Hematopoietic multipotent progenitor cell treated with erythropoietin and hydrocortisone succinate and interleukin-3 and kit ligand, for 6 days (in vitro differentiated cells): ENCODE measurements at places on chromosomes 7 and 10.
A peak's percentile ranks its signal among the peaks of the same experiment; 100 is the strongest.

DNA sequence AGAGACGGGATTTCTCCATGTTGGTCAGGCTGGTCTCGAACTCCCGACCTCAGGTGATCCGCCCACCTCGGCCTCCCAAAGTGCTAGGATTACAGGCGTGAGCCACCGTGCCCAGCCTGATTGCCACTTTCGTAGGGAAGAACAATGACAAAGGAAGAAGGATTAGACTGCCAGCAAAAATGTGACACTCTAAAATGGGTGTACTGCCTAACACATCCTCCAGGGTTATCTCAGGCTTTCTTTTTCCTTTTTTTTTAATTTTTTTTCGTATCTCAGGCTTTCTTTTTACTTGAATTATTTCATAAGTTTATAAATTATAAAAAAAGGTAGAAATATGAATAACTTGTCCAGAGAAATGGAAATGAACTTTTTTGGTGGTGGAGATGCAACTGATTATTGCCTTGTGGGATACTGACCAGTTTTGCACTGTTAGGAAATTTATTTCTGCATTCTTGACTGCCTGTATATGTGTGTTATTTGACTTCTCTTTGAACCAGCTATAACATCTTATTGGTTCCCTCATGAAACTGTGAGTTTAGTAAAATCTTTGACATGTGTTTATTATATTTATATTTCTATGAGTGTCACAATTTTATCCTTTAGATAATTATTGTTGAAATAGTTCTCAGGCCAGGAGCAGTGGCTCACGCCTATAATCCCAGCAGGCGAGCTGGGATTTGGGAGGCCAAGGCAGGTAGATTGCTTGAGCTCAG, 56.8 kb downstream of the XRCC2 start:
- DNase-seq: no peak

- peak; percentile 6 for DNase-seq
Measured at GRCh38 chr7:144545330-144545729, 141.8 kb upstream of the NOBOX start.

DNA sequence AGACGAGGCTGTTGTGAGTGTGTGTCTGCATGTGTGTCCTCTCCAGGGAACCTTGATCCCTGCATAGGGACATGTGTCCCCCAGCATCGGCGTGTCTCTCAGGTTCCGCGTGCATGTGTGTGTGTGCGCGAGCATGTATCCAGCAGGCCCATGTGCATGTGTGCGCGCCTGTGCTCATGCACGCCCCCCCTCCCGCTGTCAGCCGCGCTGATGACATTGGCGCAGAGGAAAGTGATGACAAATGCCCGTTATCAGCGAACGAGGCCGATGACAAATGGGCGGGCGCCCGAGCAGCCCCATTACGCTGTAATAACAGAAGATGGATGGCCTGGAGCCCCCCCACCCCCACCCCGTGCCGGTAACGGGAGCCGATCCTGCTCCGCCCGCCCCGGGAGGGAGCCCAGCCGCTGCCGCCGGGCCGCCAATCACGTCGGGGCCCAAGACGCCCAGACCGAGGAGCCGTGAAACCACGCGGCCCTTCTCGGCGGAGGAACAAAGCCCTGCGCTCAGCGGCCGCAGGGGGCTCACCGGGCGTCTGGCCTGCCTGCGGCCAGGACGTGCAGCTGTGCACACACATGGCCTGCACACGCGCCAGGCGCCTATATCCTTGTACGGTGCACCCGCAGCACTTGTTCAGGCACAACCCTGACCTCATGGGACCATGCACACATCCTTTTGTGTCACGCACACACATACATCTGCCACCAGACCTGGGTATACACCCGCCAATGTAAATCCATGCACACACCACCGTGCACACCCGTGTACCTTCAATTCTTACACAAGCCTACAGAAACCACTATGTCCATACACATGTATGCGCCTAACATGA, 21.5 kb downstream of the POLL start:
- peak; percentile 76 for DNase-seq

- DNase-seq: no peak
Measured at GRCh38 chr7:7889791-7890568, 78.6 kb upstream of the GLCCI1 start.

- DNase-seq: no peak
Measured at GRCh38 chr7:116554911-116555310, 30.1 kb downstream of the CAV1 start.

- DNase-seq: no peak
Measured at GRCh38 chr10:88107296-88108097, 244.1 kb downstream of the PTEN start.

DNA sequence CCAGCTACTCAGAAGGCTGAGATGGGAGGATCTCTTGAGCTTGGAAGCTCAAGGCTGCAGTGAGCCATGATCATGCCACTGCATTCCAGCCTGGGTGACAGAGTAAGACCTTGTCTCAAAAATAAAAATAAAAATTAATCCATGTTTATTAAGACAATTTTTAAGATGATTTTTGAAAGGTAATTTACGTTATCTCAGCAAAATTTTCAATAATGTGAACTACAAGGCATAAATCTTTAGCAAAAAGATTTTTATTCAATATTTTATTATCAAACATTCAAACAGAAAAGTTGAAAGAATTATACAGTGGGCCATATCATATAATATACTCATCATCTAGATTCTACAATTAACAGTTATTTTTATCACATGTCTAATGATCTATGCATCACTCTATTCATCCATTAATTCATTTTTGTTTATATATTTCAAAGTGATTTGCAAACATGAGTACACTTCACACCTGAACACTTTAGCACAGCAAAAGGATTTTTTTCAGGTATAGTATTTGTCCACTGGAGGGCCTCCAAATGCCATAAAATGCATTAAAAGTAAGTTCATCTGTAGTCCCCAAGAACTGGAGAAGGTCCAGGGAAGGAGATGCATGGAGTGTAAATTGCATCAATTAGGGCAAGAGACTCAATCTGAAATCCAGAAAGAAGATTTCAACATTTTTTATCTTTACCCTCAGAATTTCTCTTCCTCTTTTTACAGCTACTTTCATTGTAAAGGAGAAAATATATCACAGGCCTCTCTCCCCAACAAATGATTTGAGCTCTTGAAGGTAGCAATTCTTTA, 38.6 kb upstream of the RSBN1L start:
- DNase-seq: peak; percentile 86

DNA sequence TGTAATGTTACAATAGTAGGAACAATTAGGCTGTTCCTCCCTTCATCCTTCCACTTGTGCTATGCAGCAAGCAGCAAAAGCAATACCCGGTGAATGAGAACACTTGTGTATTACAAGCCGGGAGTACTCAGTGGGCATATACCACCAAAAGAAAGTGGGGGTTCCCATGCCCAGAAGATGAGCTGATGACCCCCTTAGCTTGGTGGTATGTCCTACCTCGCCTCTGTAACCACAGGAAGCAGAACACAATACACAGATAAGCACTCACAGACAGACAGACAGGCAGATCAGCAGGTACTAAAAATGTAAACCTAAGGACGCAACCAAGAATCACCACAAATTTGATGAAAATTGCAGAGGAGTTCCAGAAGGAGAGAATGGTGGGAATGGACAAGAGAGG, 15.5 kb upstream of the KIF20B start:
- DNase-seq: peak; percentile 72

GRCh38 chr7:132078891-132079735, 497.2 kb downstream of the PLXNA4 start:
- DNase-seq: no peak

DNA sequence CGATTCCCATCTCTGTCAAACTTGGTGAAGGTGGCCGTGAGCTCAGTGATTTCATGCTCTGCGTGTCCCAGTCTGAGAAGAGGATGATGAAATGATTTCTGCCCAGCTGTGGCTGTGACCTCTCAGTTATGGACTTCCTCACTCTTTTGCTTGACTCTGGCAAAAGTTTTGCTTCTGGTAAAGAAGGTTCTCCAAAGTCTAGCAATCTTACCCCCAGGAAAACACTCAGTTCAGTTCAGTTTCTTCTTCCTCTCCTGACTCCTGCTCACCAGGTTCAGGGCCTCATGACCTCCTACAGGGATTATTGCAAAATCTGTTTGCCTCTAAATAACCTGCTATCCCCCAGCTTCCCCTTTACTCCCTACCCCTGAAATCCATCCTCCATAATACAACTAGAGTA, 4.9 kb upstream of the BLOC1S2 start:
- DNase-seq: no peak

DNA sequence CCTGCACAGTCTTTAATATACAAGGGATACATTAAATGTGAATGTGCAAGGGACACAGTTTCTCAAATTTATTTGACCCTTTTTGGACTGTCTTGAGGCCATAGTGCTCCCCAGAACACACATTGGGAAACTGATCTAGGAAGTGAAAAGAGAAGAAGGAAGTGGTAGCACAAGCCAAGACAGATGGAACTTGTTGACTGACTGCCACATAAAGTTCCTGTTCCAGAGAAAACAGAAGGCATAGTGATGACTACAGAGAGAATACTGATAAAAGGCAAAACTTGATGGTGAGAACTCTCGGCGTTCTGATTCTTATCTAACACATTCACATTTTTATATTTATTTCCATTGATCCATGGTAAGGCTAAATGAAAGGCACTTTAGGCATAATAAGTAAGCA, 1216.4 kb downstream of the CNTNAP2 start:
- DNase-seq: peak; percentile 2

- DNase-seq: no peak
Measured at GRCh38 chr10:109993551-109994330, 14.0 kb upstream of the ADD3 start.

DNA sequence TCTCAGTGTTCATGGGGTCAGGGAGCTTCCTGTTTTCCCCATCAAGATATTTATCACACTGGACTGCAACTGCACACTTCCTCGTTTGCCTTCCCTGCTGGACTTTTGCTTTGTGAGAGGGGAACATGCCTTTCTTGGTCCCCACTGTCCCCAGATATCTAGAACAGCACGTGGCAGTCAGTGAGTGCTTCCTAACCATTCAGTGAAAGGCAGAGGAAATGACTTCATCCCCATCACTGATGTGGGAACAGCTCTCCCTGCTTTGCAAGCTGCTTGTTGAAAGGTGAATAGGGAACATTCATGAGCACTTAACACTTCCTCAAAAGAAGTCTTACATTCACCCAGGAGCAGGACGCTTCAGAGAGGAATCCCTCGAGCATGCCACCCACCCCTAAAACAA, 135.4 kb downstream of the MYOF start:
- no peak for DNase-seq

GRCh38 chr7:92158660-92159575, 20.0 kb downstream of the LRRD1 start:
- peak; percentile 11 for DNase-seq

- no peak for DNase-seq
Measured at GRCh38 chr7:117069379-117069778, 116.1 kb downstream of the ST7 start.

DNA sequence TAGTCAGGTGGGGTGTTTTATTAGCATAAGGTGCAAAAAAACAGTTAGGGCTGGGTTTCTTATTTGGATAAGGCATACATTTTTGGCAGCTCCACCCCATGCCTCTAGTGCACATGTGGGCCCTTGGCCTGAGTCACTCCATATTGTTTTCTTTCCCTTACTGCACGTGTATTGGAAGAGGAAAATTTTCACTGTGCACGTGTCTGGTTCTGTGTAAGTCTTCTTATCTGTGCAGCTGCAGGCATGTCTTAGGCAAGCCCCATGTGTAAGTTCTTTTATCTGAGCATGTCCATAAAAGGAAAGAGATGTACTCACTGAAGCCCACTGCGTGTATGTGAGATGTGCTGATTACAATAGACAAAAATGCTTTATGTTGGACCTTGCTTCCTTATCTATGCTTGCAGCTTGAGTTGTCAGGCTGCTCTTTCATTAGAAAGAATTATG, 540.3 kb upstream of the IGFBP3 start:
- DNase-seq: peak; percentile 7

DNA sequence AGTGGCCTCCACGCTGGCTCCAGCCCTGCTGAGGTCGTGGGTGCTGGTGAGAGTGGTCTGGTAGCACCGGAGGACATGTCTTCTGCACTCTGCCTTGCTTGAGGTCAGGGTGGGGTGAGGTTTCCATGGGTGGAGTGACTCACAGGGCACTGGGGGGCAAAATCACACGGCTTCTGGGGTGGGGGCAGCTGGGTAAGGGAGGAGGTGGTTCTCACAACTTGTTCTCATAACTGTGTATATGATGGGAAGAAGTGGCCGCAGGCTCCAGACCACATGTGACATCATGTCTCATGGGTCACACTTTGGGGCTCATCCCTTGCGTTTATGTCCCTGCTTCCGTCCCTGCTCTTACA, 884 bp upstream of the PRF1 start:
- no peak for DNase-seq

- no peak for DNase-seq
Measured at GRCh38 chr7:157046681-157047080, 36.2 kb upstream of the MNX1 start.

DNA sequence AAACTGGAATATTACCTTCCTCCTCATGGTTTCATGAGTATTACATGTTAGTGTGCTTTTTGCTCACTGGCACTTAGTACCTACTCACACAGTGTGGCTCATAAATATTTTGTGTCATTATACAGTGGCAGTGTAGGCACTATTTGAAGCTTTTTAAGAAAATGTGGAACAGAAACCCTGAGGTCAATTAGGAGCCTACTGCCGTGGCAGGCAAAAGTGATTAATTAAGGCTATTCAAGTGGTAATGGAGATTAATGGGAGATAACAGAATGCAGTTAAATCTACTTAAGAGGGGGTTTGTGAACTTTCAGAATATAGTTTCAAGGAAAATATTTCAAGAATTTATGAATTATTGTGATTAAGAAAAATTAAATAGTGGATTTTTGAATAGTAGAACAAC, 277.6 kb downstream of the HGF start:
- no peak for DNase-seq

DNA sequence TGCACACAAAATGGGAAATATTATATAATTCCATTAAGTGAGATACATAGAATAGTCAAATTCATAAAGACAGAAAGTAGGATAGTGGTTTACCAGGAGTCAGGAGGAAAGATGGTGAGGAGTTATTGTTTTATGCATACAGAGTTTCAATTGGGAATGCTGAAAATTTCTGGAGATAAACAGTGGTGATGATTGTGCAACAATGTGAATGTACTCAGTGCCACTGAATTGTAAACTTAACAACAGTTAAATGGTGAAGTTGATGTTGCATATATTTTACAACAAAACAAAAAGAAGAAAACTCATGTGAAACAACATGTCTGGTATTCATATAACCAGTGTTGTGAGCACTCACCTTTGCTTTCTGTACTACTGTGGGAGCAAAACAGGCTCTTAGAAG, 168.9 kb upstream of the TEX47 start:
- no peak for DNase-seq

GRCh38 chr10:129971381-129972144, 7.5 kb upstream of the EBF3 start:
- peak; percentile 81 for DNase-seq

GRCh38 chr10:60654813-60655464, 123.3 kb upstream of the CDK1 start:
- peak; percentile 18 for DNase-seq

- DNase-seq: peak; percentile 54
Measured at GRCh38 chr7:128398016-128398840, 11.6 kb downstream of the IMPDH1 start.

GRCh38 chr7:23431702-23432199, 38.5 kb downstream of the IGF2BP3 start:
- no peak for DNase-seq

DNA sequence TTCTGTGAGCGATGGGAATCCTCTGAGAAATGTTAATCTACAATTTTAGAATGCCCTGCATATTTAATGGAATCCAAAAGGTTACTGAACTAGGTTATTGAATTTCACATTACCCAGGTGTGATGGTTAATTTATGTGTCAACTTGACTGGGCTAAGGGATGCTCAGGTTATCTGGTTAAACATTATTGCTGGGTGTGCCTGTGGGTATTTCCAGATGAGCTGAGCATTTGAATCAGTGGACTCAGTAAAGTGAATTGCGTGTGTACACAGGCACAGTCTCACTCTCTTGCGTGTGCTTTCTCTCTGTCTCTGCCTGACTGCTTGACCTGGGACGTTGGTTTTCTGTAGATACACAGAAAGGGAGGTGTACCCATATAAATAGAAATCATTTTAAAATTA, 21.7 kb downstream of the RNF32 start:
- no peak for DNase-seq
